ENCODE measurements at places on chromosomes 5 and 9.

DNA sequence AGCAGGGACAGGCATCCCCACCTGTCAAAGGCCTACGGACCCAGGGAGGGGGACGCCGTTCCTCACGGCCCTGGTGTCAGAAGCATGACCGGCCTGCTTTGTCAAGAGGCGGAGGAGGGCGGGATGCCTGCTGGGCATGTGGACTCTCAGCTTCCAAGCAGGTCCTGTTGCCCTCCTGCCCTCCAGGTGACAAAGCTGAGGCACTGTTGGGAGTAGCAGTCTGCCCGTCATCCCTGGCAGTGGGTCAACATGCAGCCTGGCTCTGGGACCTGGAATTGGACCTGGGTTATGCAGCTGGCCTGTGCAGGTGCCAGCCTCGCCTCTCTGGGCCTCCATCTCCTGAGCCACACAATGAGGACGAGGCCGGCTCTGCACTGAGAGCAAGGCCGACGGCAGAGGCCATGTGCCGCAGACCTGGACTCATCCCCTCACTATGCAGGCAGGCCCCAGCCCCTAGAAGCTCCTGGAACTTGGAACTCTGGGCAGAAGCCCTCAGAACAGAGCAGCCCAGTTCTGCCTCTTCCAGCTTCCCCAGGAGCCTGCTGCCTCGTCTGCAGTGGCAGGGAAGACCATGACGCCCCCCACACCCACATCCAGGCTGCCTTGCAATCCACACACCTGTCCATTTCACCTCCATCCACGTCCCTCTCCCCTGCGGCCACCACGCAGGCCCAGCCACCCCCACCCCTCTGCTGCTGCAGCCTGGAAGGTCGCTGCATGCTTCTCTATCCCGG, 20.8 kb upstream of the FCN1 start:
- DNase-seq: no peak

DNA sequence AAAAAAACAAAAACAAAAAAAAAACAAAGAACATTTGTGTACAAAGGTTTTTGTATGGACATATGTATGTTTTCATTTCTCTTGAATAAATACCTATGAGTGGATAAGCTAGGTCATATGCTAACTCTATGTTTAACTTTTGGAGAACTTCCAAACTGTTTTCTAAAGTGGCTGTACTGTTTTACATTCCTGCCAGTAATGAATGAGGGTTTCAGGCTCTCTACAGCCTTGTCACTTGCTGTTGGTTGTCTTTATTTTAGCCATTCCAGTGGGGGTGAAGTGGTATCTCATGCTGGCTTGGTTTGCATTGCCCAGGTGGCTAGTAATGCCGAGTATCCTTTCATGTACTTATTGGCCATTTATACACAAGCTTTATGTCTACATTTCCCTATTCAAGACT, 9.1 kb upstream of the TRIO start:
- no peak for DNase-seq

GRCh38 chr9:69314547-69314946, 10.5 kb upstream of the ENTREP1 start:
- no peak for DNase-seq

DNA sequence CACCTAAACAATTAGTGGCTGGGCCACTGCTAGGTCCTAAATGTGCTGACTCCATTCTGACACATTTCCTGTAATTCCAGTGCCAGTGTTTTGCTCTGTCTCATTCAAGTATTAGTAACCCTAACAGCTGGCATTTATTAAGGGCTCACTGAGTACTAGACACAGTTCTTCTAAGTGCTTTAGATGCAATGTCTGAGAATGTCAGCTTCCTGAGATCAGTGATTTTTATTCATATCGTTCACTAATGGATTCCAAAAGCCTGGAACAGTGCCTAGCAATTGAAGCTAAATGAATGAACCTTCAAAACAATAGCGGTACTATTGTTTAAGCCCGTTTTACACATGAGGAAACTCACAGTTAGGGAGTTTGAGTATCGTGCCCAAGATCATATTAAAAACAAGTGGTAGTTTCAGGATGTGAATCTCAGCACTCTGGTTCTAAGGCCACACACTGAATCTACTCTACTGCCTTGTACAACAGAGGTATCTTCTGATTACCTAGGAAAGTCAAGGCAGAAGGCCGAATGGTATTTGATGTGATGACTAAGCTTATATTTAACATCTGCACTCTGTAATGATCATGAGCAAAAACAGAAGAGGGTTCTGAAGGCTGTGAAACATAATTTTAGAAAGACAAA, 304.0 kb downstream of the PJA2 start:
- no peak for DNase-seq

- no peak for DNase-seq
Observed at GRCh38 chr5:127615916-127616315, 33.0 kb upstream of the CTXN3 start.

DNA sequence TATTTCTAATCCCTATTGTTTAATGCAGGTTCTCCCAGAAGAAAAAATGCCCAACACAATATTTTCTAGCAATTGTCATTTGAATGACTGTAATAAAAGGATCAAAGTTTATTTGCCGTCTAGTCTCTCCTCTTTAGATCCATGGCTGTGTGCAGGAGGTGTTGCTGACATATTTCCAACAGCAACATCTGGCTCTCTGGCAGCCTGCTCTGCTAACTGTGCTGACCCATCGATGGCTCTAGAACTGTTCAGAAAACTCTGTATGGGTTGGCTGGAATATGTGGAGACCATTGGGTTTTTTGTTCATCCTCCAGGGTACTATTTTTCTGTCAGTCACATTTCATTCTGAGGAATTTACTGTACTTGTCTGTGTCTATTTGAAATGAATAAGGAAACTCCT, 202.0 kb upstream of the SLC27A6 start:
- no peak for DNase-seq

- DNase-seq: no peak
Observed at GRCh38 chr5:112061666-112062065, 304.7 kb upstream of the NREP start.

- peak; percentile 93 for DNase-seq
Observed at GRCh38 chr5:56327809-56328208, 94.7 kb upstream of the ANKRD55 start.

GRCh38 chr5:15933259-15934207, 246.1 kb downstream of the MARCHF11 start:
- no peak for DNase-seq

GRCh38 chr5:124194282-124194681, 552.2 kb downstream of the ZNF608 start:
- no peak for DNase-seq

Measured in activated CD4-positive, alpha-beta T cell treated with anti-CD3 and anti-CD28 coated beads, Interleukin-2, Interleukin-4, amounts not matched to agents 100 ng/mL and 50 ng/mL, durations not matched to agents 16 hours and 8 hours (primary cell).